ENCODE measurements at places on chromosomes 7 and 10.

DNA sequence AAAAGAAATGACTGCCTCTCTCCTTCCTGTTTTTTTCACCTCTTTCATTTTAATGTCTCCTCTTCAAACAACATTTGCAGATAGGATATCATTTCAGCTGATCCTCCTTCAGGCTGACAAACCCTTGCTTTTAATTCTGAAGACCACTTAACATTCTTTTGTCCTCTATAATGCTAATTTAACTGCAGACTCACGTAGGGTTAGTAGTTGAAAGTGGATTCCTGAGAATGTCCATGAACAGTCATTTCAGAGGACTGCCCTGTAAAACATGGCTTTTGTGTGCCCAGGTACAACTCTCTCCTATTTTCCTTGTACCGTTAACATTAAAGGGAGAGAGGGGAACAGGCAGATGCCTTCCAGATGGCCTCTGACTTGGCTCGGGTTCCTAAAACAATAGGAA lies 524.4 kb downstream of the SDK1 start:
- DNase-seq = no peak
- no peak overlapping the region for H3K4me3 ChIP-seq
- H3K27me3 ChIP-seq = no peaks in the 10 kb centered on the region
- H3K36me3 ChIP-seq = no peaks in the 10 kb centered on the region
- H3K27ac ChIP-seq = no peak overlapping the region

DNA sequence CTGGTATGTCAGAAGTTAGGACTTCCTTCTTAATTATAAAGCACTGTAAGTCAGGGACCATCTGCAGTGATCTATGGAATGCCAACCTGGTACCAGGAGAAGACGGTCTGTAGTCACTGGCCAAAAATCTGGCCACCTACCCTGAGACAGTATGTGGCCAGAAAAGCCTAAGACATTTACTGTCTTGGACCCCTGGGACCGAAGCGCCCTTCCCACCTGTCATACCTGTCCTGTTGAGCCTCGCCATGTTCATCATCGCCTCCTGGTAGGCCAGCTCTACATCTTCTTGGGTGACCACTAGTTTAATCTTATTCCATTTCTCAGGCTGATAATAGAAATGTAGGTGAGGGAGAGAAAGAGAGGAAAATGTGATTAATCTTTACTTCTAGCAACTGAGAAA lies 20.0 kb downstream of the SEPHS1 start:
- no peak overlapping the region for H3K27ac ChIP-seq
- H3K4me3 ChIP-seq = no peak overlapping the region
- H3K27me3 ChIP-seq = no peaks in the 10 kb centered on the region
- no peak for DNase-seq

- H3K27ac ChIP-seq = no peak overlapping the region
- no peaks in the 10 kb centered on the region for H3K36me3 ChIP-seq
- H3K27me3 ChIP-seq = no peaks in the 10 kb centered on the region
- no peak overlapping the region for H3K4me3 ChIP-seq
- no peaks in the 10 kb centered on the region for H3K4me1 ChIP-seq
- DNase-seq = no peak
These were observed 150.4 kb downstream of the JCAD start for GRCh38 chr10:29908962-29909361.

DNA sequence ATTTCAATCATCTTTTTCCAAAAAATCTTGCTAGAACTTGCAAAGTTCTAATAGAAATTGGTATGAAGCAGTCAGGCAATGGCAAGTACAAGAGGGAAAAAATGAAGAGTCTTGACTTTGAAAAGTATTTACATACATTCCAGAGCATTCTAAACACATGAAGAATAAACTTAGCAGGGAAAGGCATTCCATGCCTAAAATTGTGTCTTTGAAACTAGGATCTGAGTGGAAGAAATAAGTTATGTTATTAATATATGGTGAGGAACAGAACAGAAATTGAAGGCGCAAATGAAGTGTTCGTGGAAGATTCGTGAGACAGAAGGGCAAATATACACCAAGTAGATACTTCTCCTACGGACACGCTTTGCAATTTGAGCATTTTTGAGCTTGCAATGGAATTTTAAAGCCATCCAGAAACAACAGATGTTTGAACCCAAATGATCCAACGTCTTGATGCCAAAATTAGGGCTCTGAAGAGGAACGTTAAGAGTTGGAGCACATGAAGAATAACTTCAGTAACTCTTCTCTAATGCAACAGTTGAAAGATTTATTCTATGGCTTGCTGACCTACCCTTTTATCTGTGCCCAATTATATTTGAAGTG lies 40.6 kb upstream of the SEPTIN7 start:
- no peaks in the 10 kb centered on the region for H3K36me3 ChIP-seq
- H3K4me1 ChIP-seq = peaks cover 33% of the 10 kb centered on the region
- no peak overlapping the region for H3K4me3 ChIP-seq
- H3K27me3 ChIP-seq = no peaks in the 10 kb centered on the region
- no peak for DNase-seq

All from A673 (cell line).